Psoas muscle (tissue), 8 donors: ENCODE measurements at places on chromosomes 11 and 22. TPM values are rescaled to one million over a fixed set of nuclear protein-coding genes. Genes with fewer than 3 reads are reported as not detected.

- no peak for DNase-seq
These were observed 30.1 kb downstream of the GRAMD4 start for GRCh38 chr22:46650078-46650810.

GRCh38 chr11:47289856-47290255 lies 19.9 kb downstream of the MADD start:
- no peak for DNase-seq

GRCh38 chr11:64110465-64111375 lies 55.2 kb downstream of the MACROD1 start:
- no peak for DNase-seq

DNA sequence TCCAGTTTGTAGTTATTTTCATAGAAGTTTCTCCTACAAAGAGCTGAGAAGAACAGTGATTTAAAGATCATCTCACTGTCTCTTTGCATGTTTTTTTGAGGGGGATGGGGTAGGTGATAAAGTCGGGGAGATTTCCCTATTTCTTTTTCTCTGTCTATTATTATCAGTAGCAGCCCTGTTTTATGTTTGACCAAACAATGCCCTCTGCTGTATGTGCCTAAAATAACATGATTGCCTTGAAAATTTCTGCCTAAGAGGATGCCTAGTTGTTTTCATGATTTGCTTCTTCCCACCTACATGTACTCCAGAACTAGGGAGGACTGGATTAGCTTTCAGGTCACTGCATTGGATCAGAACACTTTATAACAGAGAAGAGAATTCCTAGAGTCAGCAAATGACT lies 1330.2 kb downstream of the LRRC4C start:
- no peak for DNase-seq

DNA sequence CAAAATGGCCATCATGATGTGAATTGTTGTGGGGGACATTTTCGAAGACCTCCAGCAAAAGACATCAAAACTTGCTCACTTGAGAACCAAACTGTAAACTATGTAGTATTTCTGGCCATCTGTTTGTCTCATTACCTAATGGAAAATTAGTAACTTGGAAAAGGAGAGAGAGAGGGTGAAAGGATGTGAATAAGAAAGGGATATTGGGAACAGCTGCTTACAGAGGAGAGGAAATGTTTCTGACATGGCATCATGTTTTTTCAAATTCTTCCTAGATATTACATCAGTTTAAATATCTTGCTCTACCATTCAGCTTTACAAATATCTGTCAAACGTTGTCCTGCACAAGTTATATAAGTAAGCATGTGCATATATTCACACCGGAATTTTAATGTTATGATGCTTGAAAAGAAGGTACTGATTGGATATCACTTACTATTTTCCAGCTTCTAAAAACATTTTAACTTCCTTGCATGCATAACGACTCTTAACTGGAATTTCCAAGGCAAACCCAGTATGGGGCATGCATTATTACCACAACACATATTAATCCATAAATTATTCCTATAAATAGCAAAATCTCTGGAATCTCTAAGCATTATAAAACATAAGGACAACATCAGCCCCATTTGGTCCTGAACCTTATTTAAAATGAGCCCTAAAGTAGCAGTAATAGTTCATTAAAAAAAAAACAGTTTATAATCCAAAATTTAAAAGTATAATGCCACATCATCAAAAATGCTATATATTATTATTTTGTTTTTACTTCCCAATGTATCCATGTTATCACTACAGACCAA lies 20.0 kb downstream of the GUCY1A2 start:
- DNase-seq = no peak

GRCh38 chr11:125292100-125292499 lies 127.5 kb downstream of the PKNOX2 start:
- DNase-seq = no peak

- DNase-seq = no peak
These were observed 2.1 kb downstream of the AIP start for GRCh38 chr11:67484847-67485311.

DNA sequence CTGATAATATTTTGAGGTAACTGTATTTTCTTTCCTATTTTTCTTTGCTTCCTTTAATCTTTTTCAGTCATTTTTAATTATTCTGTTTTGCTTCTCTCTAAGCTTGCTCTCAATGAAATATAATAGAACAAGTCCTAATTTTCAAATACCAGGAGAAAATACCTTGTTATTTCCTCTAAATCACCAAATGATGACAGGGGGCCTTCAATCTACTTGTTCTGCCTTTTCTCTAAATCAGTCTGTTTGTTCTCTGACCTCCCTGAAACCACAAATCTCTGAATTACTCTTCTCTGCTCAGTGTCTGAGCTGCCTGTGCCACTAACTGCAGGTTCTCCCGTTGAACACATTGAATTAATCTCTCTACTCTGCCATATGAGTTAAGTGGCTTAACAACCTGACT lies 286.2 kb downstream of the C11orf87 start:
- DNase-seq = no peak

- DNase-seq = no peak
These were observed 47.7 kb upstream of the HTATIP2 start for GRCh38 chr11:20315800-20316199.

DNA sequence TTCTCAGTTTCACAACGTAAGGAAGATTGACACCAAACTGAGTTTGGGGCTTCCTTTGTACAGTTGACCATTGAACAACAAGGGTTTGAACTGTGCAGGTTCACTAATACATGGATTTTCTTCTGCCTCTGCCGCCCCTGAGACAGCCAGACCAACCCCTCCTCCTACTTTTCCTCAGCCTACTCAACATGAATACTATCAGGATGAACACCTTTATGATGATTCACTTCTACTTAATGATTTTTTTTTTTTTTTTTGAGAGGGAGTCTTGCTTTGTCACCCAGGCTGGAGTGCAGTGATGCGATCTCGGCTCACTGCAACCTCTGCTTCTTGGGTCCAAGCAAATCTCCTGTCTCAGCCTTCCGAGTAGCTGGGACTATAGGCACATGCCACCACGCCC lies 14.6 kb downstream of the RBM4 start:
- DNase-seq = no peak

DNA sequence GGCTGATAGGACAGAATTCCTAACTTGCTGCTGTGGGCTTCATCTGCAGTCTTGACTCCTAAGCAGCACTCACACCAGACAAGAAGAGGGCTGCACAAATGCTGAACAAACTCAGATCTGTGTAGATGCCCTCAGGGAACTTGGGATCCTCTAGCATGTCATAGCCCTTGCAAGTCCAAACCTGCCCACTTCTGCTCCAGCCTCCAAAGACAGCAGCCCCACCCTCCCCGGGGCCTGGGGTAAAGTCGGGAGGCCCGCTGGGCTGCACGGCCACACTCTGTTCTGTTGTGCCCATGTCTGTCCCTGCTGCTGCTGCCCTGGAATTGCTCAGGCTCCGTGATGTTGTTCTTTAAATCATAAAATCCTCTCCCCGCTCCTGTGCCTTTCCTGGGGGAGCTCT lies 28.3 kb downstream of the DRD2 start:
- no peak for DNase-seq

- no peak for DNase-seq
These were observed 41.5 kb downstream of the TRMU start for GRCh38 chr22:46376908-46377524.

- no peak for DNase-seq
These were observed 180.9 kb downstream of the KIF18A start for GRCh38 chr11:27926981-27927481.

DNA sequence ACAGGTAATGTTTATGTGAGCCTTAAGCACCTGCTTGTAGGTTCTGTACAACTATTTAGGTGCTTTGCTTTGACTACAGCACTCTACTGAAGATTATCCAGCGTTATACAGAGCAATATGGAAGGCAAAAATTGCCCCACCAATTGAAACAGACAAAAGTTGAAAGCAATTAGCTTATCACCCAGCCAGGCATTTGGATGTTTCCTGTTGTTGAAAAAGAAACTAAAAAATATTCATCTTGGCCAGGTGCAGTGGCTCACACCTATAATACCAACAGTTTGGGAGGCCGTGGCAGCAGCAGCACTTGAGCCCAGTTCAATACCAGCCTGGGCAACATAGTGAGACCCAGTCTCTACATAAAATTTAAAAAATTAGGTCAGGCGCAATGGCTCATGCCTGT lies 18.5 kb downstream of the ATL3 start:
- no peak for DNase-seq

GRCh38 chr11:65104628-65105027 lies 7.0 kb upstream of the TM7SF2 start:
- DNase-seq = no peak

- peak; percentile 76 for DNase-seq
These were observed 41.1 kb downstream of the LIF start for GRCh38 chr22:30205281-30206115.

- no peak for DNase-seq
These were observed 6.4 kb upstream of the LDHAL6A start for GRCh38 chr11:18449251-18449650.

GRCh38 chr11:129268371-129268770 lies 76.2 kb upstream of the ARHGAP32 start:
- no peak for DNase-seq

DNA sequence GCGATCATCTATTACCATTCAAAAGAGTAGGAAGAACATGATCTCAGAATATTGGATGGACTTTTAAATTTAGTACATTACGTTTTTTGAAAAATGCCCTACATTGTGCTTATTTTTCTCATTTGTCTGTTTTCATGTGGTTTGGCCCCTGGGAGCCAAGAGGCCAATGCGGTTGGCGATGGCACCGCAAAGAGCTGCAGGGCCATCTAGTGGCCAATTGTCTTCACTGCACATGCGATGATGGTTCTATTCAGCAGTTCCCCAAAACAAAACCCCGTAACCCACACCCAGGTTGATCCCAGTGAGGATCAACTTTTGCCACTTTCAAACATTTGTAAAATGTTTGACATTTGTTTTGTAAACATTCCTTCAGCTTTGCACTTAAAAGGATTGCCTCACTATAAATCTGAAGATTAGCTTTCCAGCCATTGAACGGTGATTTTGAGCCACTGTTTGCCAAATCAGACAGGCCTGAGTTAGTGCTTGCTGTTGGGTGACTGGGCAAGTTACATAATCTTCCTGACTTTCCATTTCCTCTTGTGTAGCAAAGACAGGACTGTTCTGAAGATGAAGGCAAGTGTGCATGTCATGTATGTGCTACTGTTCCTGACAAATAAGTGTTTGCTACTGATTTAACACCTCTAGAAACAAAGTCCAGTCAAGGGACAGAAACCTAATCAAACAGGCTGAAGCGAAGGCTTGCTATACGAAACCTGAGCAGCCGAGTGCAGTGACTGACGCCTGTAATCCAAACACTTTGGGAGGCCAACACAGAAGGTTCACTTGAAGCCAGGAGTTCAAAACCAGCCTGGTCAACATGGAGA lies 29.2 kb upstream of the XBP1 start:
- peak; percentile 84 for DNase-seq

DNA sequence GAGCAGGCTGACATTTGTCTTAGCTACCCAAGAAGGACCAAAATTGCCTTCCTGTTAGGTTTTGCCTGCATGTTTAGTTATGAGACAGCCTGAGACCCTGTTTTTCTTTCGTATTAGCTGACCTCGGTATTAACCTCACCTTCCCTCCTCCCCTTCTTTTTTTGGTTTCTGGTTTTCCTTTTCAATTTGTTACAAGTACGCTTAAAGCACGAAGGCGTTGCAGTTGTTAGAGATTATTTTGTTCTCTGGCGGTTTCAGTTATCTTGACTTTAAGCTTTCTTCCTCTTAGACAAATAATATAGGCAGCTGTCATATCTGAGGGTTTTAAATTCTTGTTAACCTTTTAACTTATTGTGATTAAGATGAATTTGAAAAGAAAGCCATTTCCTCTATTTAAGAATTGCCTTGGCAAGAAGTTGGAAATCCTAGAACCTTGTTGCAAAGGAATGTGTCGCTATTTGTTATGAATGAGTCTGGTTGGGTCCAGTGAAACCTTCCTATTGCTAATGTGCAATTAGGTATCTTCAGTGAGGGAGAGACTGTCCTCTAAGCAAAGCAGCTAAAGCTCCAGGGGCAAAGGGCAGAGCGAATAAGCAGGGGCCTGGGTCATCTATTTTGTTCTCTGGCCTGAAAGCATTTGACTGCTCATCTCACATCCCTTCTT lies 45.7 kb downstream of the PACS1 start:
- no peak for DNase-seq

DNA sequence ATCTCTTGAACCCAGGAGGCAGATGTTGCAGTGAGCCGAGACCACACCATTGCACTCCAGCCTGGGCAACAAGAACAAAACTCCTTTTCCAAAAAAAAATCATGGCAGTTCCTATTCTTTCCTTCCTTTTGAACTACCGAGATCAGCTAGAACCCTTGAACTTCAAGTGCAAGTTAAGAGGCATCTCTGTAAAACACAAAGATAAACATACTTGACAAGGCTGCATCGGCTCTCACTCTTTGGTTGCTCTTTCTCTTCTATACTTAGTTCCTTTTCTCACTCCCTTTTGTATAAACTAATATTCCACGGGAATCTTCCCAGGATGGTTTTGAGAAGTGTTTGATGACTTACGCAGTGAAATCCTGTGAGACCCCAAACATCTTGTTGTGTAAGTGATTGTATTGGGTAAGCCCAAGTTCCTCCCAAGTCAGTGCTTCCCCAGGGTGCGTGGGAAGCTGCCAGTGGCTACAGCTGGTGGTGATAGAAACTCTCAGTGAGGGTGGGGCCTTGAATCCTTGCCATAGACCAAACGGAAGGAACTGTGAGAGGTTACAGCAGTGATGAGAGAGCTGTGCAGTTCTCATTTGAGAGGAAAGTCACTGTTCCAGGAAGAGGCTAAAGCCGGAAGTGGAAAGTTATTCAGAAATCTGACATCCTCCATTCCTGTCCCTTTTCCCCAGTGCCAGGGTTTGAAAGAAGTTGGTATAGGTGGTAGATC lies 24.1 kb upstream of the CDC42EP2 start:
- DNase-seq = peak; percentile 93

- no peak for DNase-seq
These were observed 1.8 kb upstream of the THY1 start for GRCh38 chr11:119424775-119425174.

- DNase-seq = no peak
These were observed 7.3 kb downstream of the INS start for GRCh38 chr11:2153581-2154194.

DNA sequence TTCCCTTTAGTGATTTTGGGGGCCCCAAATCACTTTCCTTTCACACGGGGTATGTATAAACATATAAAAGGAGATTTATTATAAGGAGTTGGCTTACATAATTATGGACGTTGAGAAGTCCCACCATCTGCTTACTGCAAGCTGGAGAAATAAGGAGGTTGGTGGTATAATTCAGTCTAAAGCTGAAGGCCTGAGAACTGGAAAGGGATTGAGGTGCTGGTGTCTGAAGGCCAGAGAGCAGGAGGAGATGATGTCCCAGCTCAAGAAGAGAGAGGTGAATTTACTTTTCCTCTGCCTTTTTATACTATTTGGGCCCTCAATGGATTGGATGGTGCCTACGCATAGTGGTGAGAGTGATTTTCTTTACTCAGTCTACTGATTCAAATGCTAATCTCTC lies 1.3 kb upstream of the ZNF202 start:
- no peak for DNase-seq

- DNase-seq = no peak
These were observed 6.1 kb upstream of the A4GALT start for GRCh38 chr22:42726811-42727210.

- DNase-seq = no peak
These were observed 59.2 kb upstream of the B3GAT1 start for GRCh38 chr11:134471087-134471715.

Gene DDX25
- total RNA-seq = not detected

Gene CLDN5
- total RNA-seq = 28.6 TPM

Gene IGSF9B
- total RNA-seq = 1.2 TPM

Gene GLYAT
- total RNA-seq = not detected

Gene OR52D1
- not detected for total RNA-seq

Gene FUT4
- total RNA-seq = 1.1 TPM

Gene A4GALT
- 28.8 TPM for total RNA-seq

Gene KDM4E
- total RNA-seq = not detected

Gene GGTLC2
- total RNA-seq = not detected
